ENCODE measurements at places on chromosomes 5 and 9. TPM values are rescaled to one million over a fixed set of nuclear protein-coding genes. Genes with fewer than 3 reads are reported as not detected.

The LCN10 gene
- not detected for total RNA-seq

The ADGRV1 gene
- 0.17 TPM for total RNA-seq

The QRFP gene
- not detected for total RNA-seq

The OTP gene
- total RNA-seq, result not detected

The ZNG1E gene
- 44.8 TPM for total RNA-seq

The C6 gene
- 0.16 TPM for total RNA-seq

The CCDC192 gene
- not detected for total RNA-seq

The OR1Q1 gene
- total RNA-seq, result not detected

The LCN6 gene
- not detected for total RNA-seq

The C5orf22 gene
- total RNA-seq, result 9.3 TPM

The PDCD1LG2 gene
- total RNA-seq, result 1.9 TPM

The CAMK2A gene
- total RNA-seq, result 0.47 TPM

The UGT3A2 gene
- total RNA-seq, result not detected

The UBLCP1 gene
- 11.2 TPM for total RNA-seq

The C1QTNF3 gene
- 1.1 TPM for total RNA-seq

The STK10 gene
- total RNA-seq, result 16.8 TPM

The SPINK6 gene
- not detected for total RNA-seq

Data from bronchial smooth muscle cell (primary cell).